Endothelial cell of umbilical vein (primary cell): ENCODE measurements at places on chromosomes 2 and 18. TPM values are rescaled to one million over a fixed set of nuclear protein-coding genes. Genes with fewer than 3 reads are reported as not detected.

The OBSL1 gene
- total RNA-seq: 8.0 and 16.7 TPM in 2 replicates

The MC4R gene
- not detected in 2 replicates for total RNA-seq

The MROH2A gene
- total RNA-seq: not detected in 2 replicates

The EPHA4 gene
- total RNA-seq: 17.4 and 19.8 TPM in 2 replicates

The RBM44 gene
- total RNA-seq: 0.44 and 0.53 TPM in 2 replicates

The AKAIN1 gene
- total RNA-seq: not detected in 2 replicates

The PUM2 gene
- 79.2 and 83.7 TPM in 2 replicates for total RNA-seq

The TDRD15 gene
- total RNA-seq: not detected in 2 replicates

The HOXD3 gene
- total RNA-seq: 15.3 and 20.9 TPM in 2 replicates

The RNF103 gene
- 24.2 and 27.2 TPM in 2 replicates for total RNA-seq

The C2orf78 gene
- total RNA-seq: not detected in 2 replicates

The GULP1 gene
- total RNA-seq: 43.0 and 53.8 TPM in 2 replicates

The PSMA8 gene
- total RNA-seq: not detected in 2 replicates

The FAP gene
- 2.0 TPM in 1 of 2 replicates, not detected in the other for total RNA-seq

The CENPA gene
- total RNA-seq: 33.1 and 34.1 TPM in 2 replicates

The TSPYL6 gene
- not detected in 2 replicates for total RNA-seq

The CHST10 gene
- total RNA-seq: 12.3 and 13.1 TPM in 2 replicates

The PLEK gene
- total RNA-seq: 0.11 and 0.18 TPM in 2 replicates

The LIPT1 gene
- total RNA-seq: 4.8 and 5.3 TPM in 2 replicates

The CD207 gene
- not detected in 2 replicates for total RNA-seq

The IGFBP2 gene
- total RNA-seq: 212 and 229 TPM in 2 replicates

The UCN gene
- 0.75 TPM in 1 of 2 replicates, not detected in the other for total RNA-seq

The SCTR gene
- total RNA-seq: not detected in 2 replicates

The REG3A gene
- not detected in 2 replicates for total RNA-seq

The TUBB8B gene
- 1.1 TPM in 1 of 2 replicates, not detected in the other for total RNA-seq

The ADGRF3 gene
- 0.18 and 0.73 TPM in 2 replicates for total RNA-seq

The CYP27C1 gene
- not detected in 2 replicates for total RNA-seq

The UGT1A8 gene
- total RNA-seq: not detected in 2 replicates

The ANKRD30B gene
- not detected in 2 replicates for total RNA-seq

The KLHL41 gene
- 0.21 and 0.73 TPM in 2 replicates for total RNA-seq

The ITGB6 gene
- total RNA-seq: not detected in 2 replicates

The TMEM182 gene
- total RNA-seq: 0.81 and 0.95 TPM in 2 replicates

The FOXD4L1 gene
- 0.18 TPM in 1 of 2 replicates, not detected in the other for total RNA-seq

The ACVR1C gene
- not detected in 2 replicates for total RNA-seq

The GKN1 gene
- not detected in 2 replicates for total RNA-seq

The LRATD1 gene
- not detected in 2 replicates for total RNA-seq

The WNT10A gene
- not detected in 2 replicates for total RNA-seq
